Breast epithelium (tissue), 4 donors: ENCODE measurements at places on chromosomes 16 and 17.

GRCh38 chr16:2530629-2531318 is 434 bp downstream of the CEMP1 start:
- no peaks in the 10 kb centered on the region for H3K27me3 ChIP-seq
- no peaks in the 10 kb centered on the region for H3K36me3 ChIP-seq
- H3K4me1 ChIP-seq, result peaks cover 7% of the 10 kb centered on the region
- H3K27ac ChIP-seq, result peak overlapping the region; percentile 99

DNA sequence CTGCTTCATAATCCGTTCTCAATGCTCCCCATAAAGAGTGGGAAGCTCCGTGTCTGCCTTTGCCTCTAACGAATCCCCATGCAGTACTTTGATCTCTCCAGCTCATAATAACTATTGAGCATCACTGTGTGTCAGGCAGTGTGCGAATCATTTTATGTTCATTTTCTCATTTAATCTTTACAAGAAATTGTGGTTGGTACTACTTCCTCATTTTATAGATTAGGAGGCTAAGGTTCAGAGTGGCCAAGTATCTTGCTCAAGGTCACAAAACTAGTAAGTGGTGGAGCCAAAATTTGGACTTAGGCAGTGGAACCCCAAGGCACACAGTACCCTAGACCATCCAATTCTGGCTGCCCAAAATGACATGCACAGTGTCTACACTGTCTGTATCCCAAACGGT is 44.8 kb downstream of the ABCC12 start:
- H3K27me3 ChIP-seq, result no peaks in the 10 kb centered on the region
- no peaks in the 10 kb centered on the region for H3K36me3 ChIP-seq
- H3K27ac ChIP-seq, result no peak overlapping the region
- no peak for DNase-seq
- no peak overlapping the region for H3K4me3 ChIP-seq

DNA sequence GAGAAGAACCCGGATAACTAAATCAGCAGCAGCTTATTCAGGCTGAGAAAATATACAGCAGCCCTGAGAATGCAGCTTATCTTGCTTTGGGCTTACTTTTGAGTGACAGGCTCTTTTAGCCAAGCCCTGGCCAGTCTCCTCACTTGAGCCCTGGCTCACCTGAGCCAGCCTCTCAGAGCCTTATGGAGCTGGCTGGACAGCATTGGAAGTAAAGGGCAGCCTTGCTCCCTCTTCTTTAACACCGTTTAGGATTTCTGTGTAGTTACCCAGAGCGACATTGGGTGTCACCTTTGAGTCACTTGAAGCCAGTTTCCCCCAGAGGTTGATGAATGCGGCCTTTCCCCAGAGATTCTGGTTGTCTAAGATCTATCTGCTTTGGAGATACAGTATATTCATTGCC is 7.7 kb upstream of the NPIPB2 start:
- no peak overlapping the region for H3K4me3 ChIP-seq
- no peaks in the 10 kb centered on the region for H3K36me3 ChIP-seq
- no peak for DNase-seq
- H3K4me1 ChIP-seq, result no peaks in the 10 kb centered on the region
- no peaks in the 10 kb centered on the region for H3K27me3 ChIP-seq

GRCh38 chr16:28285649-28286048 is 6.7 kb upstream of the SBK1 start:
- H3K27me3 ChIP-seq, result no peaks in the 10 kb centered on the region
- no peak for DNase-seq
- no peak overlapping the region for H3K4me3 ChIP-seq

GRCh38 chr17:49258394-49258793 is 27.8 kb upstream of the PHOSPHO1 start:
- DNase-seq, result no peak
- no peaks in the 10 kb centered on the region for H3K36me3 ChIP-seq
- no peaks in the 10 kb centered on the region for H3K27me3 ChIP-seq
- no peak overlapping the region for H3K4me3 ChIP-seq
- no peaks in the 10 kb centered on the region for H3K4me1 ChIP-seq
- no peak overlapping the region for H3K27ac ChIP-seq

GRCh38 chr17:77466140-77466539 is 325.4 kb downstream of the SEC14L1 start:
- H3K27ac ChIP-seq, result peak overlapping the region; percentile 33
- no peak for DNase-seq
- H3K4me1 ChIP-seq, result peaks cover 5% of the 10 kb centered on the region
- no peaks in the 10 kb centered on the region for H3K36me3 ChIP-seq

DNA sequence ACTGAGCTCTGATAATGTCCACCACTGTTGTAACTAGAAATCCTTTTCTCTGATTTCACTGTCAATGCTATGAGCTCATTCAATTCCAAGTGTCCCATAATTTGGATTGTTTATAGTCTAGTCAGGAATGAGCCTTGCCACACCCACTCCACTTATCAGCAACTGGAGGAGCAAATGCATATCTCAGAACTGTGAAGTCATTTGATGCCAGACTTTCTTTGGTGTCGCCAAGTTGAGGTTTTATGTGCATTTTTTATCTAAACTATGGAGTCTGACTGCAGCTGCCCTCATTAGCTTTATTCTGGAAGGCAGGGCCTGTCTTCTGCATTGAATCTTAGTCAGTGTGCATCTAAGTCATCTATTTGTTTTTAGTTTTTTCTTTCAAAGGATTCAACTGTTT is 361.3 kb downstream of the PMP22 start:
- H3K36me3 ChIP-seq, result no peaks in the 10 kb centered on the region
- no peak for DNase-seq
- H3K27me3 ChIP-seq, result no peaks in the 10 kb centered on the region
- no peak overlapping the region for H3K27ac ChIP-seq
- H3K4me3 ChIP-seq, result no peak overlapping the region
- H3K4me1 ChIP-seq, result no peaks in the 10 kb centered on the region

GRCh38 chr17:37174205-37174604 is 201.6 kb upstream of the C17orf78 start:
- H3K36me3 ChIP-seq, result no peaks in the 10 kb centered on the region
- H3K4me3 ChIP-seq, result no peak overlapping the region
- no peaks in the 10 kb centered on the region for H3K4me1 ChIP-seq
- H3K27ac ChIP-seq, result no peak overlapping the region
- H3K27me3 ChIP-seq, result no peaks in the 10 kb centered on the region

DNA sequence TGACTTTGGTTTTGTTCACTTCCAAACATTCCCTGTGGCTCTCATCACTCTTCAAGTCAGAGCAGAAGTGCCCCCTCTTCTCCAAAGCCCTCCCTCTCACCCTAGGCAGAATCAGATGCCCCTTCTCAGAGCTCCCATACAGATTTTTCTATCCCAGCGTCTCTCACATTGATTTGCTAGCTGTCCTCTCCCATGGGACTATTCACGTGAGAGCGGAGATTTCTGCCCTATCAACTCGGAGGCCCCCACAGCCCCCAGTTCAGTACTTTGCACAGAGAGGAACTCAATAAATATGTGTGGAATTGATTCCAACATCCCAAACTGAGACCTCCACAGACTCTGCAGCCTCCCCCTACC is 182.6 kb downstream of the C16orf78 start:
- no peaks in the 10 kb centered on the region for H3K27me3 ChIP-seq
- H3K4me1 ChIP-seq, result no peaks in the 10 kb centered on the region
- DNase-seq, result no peak
- no peak overlapping the region for H3K4me3 ChIP-seq
